ENCODE measurements at places on chromosomes 2 and 18.

DNA sequence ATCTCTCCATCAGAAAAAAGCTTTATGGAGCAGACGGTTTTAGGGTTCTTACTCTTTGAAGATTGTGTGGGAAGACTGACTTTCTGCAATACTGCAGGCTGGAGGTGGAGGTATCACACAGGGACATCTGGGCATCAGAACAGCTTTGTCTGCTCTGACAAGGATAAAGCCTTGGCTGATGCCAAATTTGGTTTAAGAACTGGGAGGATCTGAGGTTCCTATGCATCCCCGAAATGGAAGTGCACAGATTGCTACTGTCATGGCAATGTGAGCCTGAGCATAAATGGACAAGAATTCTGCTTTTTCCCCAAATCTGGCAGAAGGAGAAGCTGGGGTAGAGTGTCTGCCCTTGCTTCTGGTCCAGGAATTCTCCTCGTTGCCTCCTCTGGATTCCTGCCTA lies 424.3 kb downstream of the SLC4A3 start:
- no peak for DNase-seq

GRCh38 chr2:20106746-20107145 lies 55.3 kb upstream of the LAPTM4A start:
- no peak for DNase-seq

- DNase-seq: no peak
Measured at GRCh38 chr18:9765501-9765900, 57.4 kb downstream of the RAB31 start.

DNA sequence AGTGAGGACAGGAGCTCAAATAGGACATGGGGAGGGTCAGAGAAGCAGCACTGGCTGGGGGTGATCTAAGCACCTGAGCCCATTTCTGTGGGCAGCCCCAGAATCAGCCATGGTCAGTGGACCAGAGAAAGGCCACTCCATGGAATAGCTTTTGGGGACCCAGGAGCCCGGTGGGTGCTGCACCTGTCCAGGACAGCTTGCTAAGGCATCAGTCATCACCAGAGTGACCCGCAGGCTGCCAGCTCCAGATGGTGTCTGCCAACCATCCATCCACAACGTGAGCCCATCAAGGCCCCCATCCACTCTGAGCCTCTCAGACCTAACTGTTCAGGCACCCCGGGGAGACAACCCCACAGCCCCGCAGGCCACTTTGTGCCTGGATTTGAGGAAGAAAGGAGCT lies 23.6 kb upstream of the COL6A3 start:
- no peak for DNase-seq

GRCh38 chr2:38154395-38154794 lies 78.4 kb upstream of the CYP1B1 start:
- no peak for DNase-seq

DNA sequence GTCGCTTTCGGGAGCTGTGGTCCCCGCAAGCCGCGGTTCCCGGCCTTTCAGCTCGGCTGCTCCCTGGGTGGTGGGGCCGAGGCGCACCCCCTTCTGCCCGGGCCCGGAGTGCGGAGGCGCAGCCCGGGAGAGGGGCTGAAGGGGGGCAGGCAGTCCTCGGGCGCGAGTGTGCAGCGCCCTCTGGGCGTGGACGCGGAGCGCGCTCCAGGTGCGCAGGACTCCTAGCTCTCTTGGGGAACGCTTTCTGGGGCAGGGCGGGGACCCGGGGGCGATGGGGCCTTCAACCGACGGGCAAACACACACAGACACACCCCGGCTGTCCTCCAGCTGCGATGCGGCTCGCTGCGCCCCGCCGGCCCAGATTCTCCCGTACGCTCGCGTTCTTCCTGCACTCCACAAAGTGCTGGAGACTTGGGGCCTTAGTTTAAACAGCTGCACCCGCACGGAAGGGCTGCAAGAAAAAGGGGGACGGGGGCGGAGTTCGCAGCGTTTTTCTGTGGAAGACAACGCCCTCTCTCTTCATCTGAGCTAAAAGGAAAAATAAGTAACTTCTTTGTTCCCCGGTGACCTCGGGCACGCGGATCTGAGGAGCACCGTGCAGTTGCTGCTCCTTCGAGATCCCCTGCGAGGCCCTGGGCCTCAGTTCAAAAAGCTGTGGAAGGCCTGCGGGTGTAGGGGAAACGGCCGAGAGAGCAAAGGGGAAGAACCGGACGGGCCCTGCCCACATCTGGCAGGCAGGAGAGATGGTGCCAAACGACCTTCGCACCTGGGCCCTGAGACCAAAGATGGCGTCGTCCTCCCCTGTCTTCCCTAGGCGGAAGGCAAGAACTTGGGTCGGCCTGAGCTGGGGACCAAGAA lies 593 bp upstream of the SDC1 start:
- DNase-seq: peak; percentile 55

- no peak for DNase-seq
Measured at GRCh38 chr2:203730883-203731282, 24.4 kb downstream of the CD28 start.
